ENCODE measurements at places on chromosomes 1 and 21. TPM values are rescaled to one million over a fixed set of nuclear protein-coding genes. Genes with fewer than 3 reads are reported as not detected.

- DNase-seq = peak; percentile 13
These were observed 22.8 kb downstream of the LHX4 start for GRCh38 chr1:180252638-180253536.

Gene LAPTM5
- total RNA-seq = 6.3 TPM

GRCh38 chr1:201190624-201191051 lies at the start of gene IGFN1:
TSS of gene IGFN1 (plus strand) at chr1:201190824. CDS start at chr1:201193294, 2,470 bp downstream.
- DNase-seq = no peak

- DNase-seq = no peak
These were observed 6.5 kb downstream of the S100A9 start for GRCh38 chr1:153364156-153364555.

Gene PIGR
- total RNA-seq = 144 TPM

Gene CAMK2N1
- total RNA-seq = 4.6 TPM

DNA sequence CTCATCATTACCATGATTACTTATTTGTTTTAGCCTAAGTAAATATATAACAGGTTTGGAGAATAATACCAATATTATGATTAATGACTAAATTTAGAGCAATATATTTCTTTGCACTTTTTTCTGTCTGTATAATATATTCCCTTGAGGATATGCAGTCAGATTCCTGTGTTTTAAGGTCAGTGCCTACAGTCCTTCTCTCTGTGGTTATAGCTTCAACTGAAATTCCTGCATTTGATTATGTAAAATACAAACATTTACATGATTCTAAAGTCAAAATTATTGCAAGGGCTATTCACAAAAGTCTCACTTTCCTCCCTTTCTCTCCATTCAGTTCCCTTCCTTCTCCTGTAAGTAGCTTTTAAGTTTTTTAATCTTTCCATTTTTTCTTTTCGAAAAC lies 142.9 kb upstream of the COL6A1 start:
- DNase-seq = no peak

Gene RAB7B
- total RNA-seq = 23.5 TPM

- no peak for DNase-seq
These were observed 17.6 kb downstream of the PBX1 start for GRCh38 chr1:164576291-164577271.

DNA sequence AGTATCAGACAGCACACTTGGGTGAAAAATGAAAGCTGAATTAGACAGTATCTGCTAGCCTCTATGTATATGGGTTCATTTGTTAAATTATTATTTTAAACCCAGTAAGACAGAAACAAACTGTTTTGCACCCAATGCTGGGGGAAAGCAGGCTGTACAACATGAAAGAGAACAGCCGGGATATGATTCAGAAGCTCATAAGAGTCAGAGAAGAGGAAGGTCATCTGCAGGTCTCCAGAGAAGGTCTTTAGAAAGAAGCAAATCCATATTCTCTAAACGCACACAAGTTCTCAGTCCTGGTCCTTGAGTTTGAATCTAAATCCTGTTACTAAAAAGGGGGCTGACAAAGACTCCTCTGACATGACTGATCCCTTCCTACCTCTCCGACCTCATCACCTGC lies 155.1 kb downstream of the SIPA1L2 start:
- DNase-seq = no peak

DNA sequence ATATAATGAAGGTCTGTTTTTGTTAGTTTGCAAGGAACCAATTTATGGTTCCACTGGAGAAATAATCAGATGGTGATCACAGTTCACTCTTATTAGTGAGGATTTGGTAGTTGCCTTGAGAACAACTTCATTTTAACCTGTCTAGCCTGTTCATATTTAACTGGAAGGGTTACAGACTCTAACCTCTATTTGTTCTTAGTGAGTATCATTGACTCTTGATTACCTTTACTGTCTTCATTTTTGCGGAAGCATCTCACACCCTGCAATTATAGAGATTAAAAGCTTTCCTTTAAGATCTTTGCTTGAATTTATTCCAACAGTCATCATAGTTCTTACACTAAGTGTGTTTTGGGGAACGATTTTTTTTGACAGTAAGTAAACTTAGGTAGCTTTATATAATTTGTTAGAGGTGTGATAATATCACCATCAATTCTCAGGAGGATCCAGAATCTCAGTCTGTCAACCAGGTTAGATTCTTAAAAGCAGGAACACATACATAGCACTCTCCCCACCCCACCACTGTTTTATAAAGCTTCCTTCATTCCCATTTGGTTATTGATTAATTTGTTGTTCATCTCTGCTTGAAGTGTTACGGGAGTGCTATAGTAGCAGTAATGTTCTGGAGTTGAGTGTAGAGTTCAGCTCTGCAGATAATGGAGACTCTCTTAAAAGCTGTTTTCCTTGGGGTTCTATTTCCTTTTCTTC lies 30.1 kb downstream of the B3GALT2 start:
- no peak for DNase-seq

DNA sequence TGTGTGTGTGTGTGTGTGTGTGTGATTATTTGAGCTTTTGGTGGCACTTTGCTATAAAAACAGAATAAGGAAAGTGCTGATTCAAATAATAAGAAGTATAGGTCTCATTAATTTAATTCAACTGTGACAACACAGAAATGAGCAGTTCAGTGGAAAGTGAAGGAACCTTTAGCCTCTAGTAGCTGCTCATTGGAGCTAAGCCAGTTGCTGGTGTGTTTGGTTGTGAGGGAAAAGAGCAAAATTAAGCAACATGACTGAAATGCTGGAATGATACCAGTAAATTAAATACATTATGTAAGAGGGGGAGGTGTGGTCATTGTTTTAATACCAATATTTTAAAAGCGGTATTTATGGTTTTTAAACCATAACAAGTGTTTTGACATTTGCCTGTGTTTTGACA lies 55.2 kb downstream of the KIAA0040 start:
- no peak for DNase-seq

- DNase-seq = no peak
These were observed 71.4 kb downstream of the IGSF21 start for GRCh38 chr1:18179009-18179408.

Gene SH2D2A
- total RNA-seq = 0.32 TPM

GRCh38 chr1:202152399-202152798 lies 7.9 kb upstream of the ARL8A start:
- no peak for DNase-seq

DNA sequence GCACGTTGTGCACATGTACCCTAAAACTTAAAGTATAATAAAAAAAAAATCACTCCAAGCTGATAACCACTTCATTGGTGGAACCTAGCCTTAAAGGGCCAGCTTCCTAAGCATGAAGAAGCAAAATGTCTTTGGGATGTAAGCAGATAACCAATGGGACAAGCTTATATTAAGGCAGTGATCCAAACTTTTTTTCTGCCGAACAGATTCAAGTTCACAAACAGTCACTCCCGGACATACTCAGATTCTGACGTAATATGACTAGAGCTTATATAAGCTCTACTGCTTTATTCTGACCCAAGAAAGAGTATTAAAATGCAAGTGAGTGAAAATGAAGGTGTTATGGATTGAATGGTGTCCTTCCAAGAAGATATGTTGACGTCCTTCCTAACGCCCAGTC lies 44.9 kb upstream of the HIVEP3 start:
- DNase-seq = no peak

All from esophagus squamous epithelium (tissue), 5 donors.